ENCODE measurements at places on chromosomes 3 and 15. TPM values are rescaled to one million over a fixed set of nuclear protein-coding genes. Genes with fewer than 3 reads are reported as not detected.

RHCG gene
- 373 TPM for polyA plus RNA-seq

GOLGA6B gene
- polyA plus RNA-seq, result not detected

GPR15 gene
- not detected for polyA plus RNA-seq

HIGD2B gene
- not detected for polyA plus RNA-seq

QTRT2 gene
- polyA plus RNA-seq, result 4.7 TPM

DNA sequence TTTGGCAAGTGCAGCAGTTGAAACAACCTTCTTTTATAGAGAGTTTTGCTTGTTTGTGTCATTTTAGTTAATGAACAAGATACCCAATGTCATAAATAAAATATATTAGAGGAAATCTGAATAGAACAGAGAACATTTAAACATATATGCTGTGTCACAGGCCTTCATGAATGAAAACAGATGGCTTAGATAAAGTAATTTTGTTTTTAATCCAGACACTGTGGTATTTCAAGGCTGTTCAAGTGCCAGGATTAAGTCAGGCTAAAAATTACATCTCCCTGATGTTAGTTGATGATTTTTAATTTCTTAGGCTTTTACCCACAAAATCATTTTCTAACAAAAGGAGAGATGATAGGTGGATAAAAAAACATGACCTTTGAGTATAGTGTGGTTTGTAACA, 4.9 kb upstream of the ACKR4 start:
- DNase-seq, result no peak

DNA sequence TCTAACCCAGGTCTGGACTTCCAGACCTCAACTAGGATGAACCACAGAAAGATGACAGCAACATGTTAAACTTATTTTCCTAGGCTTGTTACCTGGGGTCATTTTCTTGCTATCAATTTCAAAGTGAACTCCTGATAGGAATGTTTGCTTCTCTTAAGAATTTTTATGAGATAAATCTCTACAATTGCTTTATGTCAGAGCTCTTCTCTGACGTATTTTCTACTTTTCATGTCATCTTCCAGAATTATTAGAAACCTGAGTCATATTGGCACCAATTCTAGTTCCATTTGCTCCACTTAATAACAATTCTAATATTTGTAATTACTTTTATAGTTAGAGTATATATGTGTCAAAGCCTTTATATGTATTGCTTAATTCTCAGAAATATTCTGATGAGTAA, 2.1 kb upstream of the IGSF10 start:
- no peak for DNase-seq

- no peak for DNase-seq
Measured at GRCh38 chr15:81270781-81271491, 53.0 kb downstream of the STARD5 start.

- peak; percentile 33 for DNase-seq
Measured at GRCh38 chr15:57355259-57355658, 21.0 kb upstream of the CGNL1 start.

DNA sequence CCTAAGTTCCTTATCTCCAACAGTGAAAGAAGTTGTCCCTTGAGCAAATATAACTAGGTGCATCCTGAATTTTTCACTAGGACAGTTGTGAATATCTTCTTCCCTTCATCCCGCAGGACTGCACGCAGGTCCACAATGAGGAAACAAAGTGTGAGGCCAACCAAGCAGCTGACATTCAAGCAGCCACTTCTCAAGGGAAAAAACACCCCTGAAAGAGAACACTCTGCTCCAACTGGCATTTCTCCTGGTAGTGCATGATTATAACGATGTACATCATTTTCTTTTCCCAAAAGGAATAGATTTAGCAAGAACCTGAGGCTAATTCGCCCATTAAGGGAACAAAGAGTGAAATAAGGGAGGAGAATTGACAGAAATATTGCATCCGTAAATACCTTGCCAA, 74.5 kb downstream of the ANXA2 start:
- no peak for DNase-seq

GRCh38 chr3:185311991-185312390, 50.9 kb upstream of the MAP3K13 start:
- no peak for DNase-seq

DNA sequence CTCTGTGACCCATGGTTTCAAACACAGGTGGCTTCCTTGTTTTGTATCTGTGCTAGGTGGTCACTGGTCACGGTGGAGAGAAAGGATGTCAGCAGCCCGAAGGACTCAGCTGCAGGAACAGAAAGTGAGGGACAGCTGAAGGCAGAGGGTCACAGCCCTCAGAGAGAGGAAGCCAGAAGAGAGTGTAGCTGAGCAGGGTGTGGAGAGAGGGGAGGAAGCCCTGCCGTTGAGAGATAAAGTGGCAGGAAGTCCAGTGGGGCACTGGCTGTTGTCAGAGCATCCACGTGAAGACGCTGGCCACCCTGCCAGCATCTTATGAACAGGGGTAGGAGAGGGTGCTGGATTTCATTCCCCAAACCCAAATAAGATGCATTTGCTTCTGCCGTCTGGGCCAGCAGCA, 36.9 kb downstream of the LIMD1 start:
- no peak for DNase-seq

Data from kidney (tissue), 22 donors.